CD4-positive, alpha-beta T cell treated with Interleukin-6 at 100 ng/mL for 8 hours (primary cell): ENCODE measurements at places on chromosomes 4 and X.

- no peak for DNase-seq
These were observed 296.7 kb downstream of the ASMT start for GRCh38 chrX:1911401-1912128.

DNA sequence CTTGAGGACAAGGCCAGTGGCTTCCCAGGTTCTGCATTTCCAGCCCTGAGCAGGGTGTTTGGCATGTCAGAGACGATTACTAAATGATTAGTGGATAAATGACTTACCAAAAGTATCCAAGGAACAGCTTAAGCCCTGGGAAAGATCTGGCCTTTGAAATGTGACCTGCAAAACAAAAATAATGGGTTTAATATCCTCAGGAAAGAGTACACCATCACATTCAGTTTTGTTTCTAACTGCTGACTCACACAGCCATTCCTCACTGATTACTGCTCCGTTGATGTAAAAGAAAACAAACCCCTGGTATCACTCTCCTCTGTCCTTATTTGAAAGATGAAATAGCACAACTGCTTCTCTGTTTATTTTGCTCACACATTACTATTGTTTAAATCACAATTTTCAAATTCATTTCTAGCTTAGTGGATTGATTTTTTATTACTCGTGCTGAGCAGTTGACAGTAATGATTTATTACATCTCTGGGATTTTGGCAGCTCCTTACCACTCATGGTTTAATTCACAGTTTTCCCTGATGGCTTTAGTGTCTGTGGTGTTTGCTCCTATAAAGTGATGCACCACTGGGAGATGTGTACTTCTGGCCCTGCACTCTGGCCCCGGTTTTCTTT is 117.0 kb downstream of the CBLL2 start:
- DNase-seq, result no peak

DNA sequence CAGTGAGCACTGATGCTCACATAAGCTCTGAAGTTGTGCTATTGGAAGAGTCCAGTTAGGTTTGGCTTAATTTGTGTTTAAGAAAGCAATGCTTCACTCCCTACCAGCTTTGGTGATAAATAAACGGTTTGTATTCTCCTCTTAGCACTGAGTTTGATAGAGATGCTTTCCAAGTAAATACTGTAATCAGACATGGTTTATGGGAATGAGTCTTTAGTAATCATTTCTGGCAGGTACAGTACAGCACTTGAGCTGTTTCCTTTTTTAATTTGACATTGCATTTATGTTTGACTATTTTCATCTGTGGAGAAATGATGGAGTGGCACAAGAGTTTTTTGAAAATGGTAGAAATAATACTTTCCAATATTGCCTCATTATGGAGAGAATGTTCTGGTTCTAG is 455.3 kb downstream of the ACTRT1 start:
- no peak for DNase-seq

- DNase-seq, result no peak
These were observed 1.1 kb downstream of the DOCK11 start for GRCh38 chrX:118496763-118497079.

GRCh38 chrX:156003486-156004185 is 6.1 kb downstream of the IL9R start:
- no peak for DNase-seq

DNA sequence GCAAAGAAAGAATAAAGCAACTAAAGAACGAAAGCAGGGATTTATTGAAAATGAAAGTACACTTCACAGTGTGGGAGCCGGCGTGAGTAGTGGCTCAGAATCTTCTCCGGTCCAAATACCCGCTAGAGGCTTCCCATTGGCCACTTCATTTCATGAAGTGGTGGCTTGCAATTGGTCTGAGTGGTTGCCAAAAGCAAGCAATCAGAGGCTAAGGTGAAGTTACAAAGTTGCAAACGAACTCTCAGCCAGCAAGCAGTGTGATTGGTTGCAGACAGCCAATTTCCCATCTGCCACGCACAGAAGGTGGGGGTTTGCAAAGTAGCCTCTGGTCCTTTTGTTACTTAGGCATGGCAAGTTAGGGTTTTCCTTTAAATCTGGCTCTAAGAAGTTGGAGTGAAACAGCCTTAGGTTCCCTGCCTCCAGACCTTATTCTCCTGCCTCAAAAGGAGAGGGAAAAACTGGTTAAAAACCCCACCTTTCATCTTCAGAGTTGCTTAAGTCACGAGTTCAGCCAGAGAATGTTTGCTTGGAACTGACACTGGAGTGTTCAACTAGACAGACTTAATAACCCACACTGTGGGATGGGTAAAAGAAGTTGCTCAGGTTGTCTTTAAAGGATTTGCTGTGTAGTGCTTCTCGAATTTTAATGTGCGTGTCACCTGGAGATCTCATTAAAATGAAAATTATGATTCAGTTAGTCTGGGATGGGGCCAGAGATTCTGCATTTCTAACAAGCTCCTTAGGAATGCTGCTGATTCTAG is 6.9 kb upstream of the CLOCK start:
- DNase-seq, result peak; percentile 18

GRCh38 chrX:107675823-107676555 is 47.7 kb downstream of the PRPS1 start:
- no peak for DNase-seq

- DNase-seq, result no peak
These were observed 43.2 kb downstream of the PALLD start for GRCh38 chr4:168540086-168540485.

- no peak for DNase-seq
These were observed 30.1 kb upstream of the ANAPC4 start for GRCh38 chr4:25346913-25347312.

DNA sequence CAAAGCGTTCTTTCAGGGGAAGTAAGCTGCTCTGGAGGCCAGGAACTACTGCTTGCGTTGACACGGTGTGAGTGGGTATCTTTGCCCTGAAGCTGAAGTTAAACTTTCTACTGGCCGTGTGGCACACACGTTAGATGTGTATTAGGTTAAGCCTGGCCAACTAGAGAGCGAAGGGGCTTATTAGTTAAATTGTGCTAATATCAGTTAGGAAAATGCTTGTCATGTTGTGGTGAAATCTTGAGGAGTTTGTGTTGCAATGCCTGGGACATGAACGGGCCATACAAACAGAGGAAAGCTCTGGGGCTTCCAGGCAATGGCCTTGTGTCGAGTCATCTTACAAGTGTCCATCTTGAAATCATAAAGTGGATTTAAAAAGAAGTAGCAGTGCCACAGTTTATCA is 62.6 kb downstream of the NSUN7 start:
- no peak for DNase-seq

- no peak for DNase-seq
These were observed 184.9 kb downstream of the KIT start for GRCh38 chr4:54842656-54843055.

- no peak for DNase-seq
These were observed 99.5 kb upstream of the BLTP1 start for GRCh38 chr4:122052677-122053076.

DNA sequence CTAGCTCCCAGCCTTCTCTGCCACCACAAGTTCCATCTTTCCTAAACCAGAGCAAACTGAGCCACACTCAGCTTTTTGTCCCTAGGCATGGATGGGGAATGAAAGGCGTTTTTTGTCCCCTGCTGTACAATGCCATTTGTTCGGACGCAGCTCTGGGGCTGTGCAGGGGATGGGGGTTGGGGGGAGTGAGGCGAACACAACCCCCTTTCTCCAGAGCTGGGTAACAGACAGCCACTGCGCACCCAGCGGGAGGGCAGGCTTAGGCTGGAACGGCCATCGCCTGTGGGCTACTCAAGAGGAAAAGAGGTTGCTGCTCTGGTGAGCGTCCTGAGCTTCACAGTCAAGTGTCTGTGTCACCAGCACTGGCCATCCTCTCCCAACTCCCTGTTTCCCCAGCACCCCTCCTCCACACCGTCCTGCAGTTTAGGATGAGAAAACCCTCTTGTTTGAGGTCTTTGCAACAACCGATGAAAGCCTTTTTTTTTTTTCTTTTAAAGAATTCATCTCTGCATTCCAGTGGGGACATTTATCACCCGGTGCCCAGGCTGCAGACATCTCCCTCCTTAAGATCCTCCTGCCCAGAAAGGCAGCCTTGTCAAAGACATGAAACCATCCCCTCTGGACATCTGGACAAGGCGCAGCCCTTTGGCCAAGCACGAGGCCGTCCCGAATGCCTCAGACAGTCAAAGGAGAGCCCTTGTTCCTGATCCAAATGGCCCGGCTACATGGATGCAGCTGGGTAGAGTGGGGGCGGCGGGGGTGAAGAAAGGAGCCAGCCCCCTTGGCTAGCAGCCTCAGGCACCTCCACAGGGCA is 419.6 kb downstream of the BCOR start:
- DNase-seq, result no peak

GRCh38 chr4:179536694-179537093 is 2094.5 kb upstream of the AGA start:
- DNase-seq, result no peak

GRCh38 chr4:158769175-158769921 is 522 bp downstream of the FNIP2 start:
- peak; percentile 46 for DNase-seq

GRCh38 chrX:15988661-15989603 is 134.3 kb upstream of the AP1S2 start:
- no peak for DNase-seq
